ENCODE measurements at places on chromosomes 6 and 20. TPM values are rescaled to one million over a fixed set of nuclear protein-coding genes. Genes with fewer than 3 reads are reported as not detected.

DNA sequence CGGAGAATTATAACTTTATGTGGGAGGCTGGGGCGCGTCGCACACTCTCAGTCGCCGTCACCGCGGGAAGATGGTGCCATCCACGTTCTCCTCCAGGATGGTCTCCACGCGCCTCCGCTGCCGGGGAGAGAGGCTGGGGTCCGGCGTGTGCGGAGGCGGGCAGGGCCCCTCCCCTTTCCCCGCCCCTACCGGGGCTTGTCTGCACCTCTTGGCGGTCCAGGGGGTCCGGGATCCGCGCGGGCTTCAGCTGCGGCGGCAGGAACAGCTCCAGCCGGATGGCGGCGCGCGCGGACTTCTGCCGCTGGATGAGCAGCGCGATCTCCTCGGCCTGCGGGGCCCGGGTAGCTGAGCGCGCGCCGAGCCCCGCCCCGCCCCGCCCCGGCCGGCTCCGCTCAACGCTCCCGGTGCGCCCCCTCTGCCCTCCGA lies 807 bp downstream of the LKAAEAR1 start:
- no peak overlapping the region for H3K27ac ChIP-seq
- H3K36me3 ChIP-seq, result no peaks in the 10 kb centered on the region
- peaks cover 3% of the 10 kb centered on the region for H3K4me1 ChIP-seq
- peak; percentile 60 for DNase-seq
- peaks cover 19% of the 10 kb centered on the region for H3K27me3 ChIP-seq

GRCh38 chr6:149357726-149358538 lies 40.4 kb downstream of the TAB2 start:
- H3K4me1 ChIP-seq, result no peaks in the 10 kb centered on the region
- no peak overlapping the region for H3K4me3 ChIP-seq
- H3K27me3 ChIP-seq, result no peaks in the 10 kb centered on the region
- H3K27ac ChIP-seq, result no peak overlapping the region
- DNase-seq, result no peak

- no peak overlapping the region for H3K4me3 ChIP-seq
- H3K4me1 ChIP-seq, result no peaks in the 10 kb centered on the region
- DNase-seq, result no peak
- no peaks in the 10 kb centered on the region for H3K27me3 ChIP-seq
Measured at GRCh38 chr6:5682530-5682929, 324.2 kb downstream of the NRN1 start.

DNA sequence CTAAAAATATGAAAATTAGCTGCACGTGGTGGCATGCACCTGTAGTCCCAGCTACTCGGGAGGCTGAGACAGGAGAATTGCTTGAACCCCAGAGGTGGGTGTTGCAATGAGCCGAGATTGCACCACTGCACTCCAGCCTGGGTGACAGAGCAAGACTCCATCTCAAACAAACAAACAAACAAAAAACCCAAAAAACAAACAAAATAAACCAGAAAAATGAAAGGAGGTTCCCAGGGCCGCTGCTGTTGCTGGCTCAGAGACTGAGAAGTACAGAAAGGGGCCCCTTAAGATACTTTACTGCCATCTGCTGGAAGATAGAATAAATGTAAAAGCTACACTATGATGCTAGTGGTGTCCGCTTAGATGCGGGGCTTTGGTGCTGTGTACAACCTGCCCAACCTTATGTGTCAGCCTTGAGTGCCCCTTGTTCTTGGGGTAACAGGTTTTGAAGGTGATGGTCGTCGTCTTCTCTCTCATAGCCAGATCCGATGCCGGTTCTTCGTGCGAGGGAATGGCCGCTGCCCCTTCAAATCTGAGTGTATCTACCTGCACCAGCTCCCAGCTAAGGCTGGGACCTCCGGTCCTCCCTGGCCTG lies 2.8 kb upstream of the FANCE start:
- no peaks in the 10 kb centered on the region for H3K36me3 ChIP-seq
- peaks cover 6% of the 10 kb centered on the region for H3K4me1 ChIP-seq
- no peak overlapping the region for H3K27ac ChIP-seq

- H3K27me3 ChIP-seq, result no peaks in the 10 kb centered on the region
- H3K4me3 ChIP-seq, result no peak overlapping the region
- H3K4me1 ChIP-seq, result no peaks in the 10 kb centered on the region
- DNase-seq, result no peak
- H3K27ac ChIP-seq, result no peak overlapping the region
Measured at GRCh38 chr20:56437196-56437960, 25.3 kb downstream of the CASS4 start.

The MYBL2 gene
- total RNA-seq, result 15.1 TPM

The SUMO4 gene
- total RNA-seq, result 1.4 TPM

DNA sequence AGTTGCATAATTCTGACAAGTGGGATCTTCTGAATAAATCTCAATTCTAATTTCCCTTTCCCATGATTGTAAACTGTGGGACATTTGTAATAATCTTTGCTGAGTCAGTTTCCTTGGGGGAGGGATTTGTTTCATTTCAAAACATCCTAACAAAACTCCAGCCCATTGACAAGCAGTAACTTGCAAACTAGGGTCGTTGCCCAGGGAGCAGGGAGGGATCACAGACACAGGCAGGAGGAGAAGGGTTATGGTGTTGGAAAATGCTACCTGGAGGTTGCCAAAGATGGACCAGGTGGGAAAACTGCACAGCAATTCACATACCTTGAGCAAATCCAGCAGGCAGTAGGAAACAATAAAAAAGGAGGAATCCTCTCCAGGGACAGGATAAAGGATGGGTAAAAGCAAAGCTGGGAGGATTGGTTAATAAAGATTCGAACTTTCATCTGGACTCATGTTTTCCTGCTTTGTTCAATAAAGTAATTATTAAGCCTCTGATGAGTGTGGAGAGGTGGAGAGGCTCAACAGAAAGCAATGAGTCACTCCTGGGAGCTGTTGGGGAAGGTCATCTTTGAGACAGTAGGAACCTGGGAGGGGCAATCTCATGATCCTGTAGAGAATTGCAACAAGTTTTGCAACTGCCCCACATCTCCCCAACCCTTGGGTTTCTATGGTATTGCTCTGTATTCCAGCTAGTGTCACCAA lies 87.3 kb upstream of the AKIRIN2 start:
- H3K36me3 ChIP-seq, result no peaks in the 10 kb centered on the region
- no peaks in the 10 kb centered on the region for H3K4me1 ChIP-seq
- no peak overlapping the region for H3K4me3 ChIP-seq
- H3K27ac ChIP-seq, result no peak overlapping the region

DNA sequence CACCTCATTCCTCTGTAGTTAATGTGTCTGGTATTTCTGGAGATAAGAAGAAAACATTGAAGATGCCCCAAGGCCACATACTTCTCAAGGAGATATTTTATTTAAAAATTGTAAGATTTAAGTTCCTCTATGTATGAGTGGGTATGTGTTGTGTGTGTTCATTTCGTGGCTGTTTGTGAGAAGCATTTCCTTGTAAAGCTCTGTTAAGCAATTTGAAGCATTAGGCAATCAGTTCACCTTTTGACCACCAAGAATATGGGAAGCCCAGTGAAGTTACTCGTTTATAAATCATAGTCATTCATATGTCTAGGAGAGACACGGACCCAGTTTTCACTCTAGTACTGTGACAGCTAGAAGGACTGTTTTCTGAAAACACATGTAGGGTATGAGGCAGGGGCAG lies 717.6 kb upstream of the MAP3K7 start:
- H3K4me3 ChIP-seq, result no peak overlapping the region
- no peaks in the 10 kb centered on the region for H3K4me1 ChIP-seq
- no peaks in the 10 kb centered on the region for H3K36me3 ChIP-seq
- DNase-seq, result no peak
- H3K27me3 ChIP-seq, result no peaks in the 10 kb centered on the region

The UCKL1 gene
- total RNA-seq, result 49.5 TPM

DNA sequence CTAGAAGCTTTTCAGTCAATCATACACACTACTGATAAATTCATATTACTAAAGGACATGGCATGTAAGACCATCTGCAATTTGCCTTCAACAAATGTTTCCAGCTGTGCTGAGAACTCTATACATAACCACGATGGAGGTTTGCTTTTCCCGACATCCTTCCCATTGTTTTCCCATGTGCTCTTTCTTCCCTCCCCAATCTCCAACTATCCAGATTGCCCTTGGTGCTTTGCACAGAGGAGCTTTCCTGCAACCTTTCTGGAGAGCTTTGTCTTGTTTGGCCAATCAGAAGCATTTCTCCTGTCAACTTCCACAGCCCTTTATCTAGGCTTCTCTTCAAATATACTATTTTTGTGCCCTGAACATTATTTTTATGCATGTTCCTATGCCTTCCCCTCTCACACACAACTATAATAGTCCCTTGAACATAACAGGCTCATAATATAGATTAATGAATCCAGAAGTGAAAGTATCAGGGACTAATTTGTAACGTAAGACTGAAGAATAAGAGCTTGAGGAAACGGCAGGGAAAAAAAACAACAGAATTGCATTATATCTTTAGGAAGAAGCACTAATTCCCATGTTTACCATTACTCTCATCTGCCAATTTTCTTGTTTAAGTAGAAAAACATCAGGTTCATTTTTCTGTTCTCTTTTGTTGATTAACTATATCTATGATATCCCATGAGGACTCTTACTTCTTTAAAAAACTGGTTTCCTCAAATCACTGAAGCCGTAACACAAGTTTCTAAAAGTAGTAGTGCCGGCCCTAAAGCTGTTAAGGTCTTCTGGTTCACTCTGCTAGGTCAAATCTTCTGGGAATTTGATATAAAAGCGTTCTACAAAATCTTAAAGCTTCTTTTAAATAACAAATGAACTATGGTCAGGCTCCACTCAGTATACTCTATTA lies 20.1 kb downstream of the SMLR1 start:
- H3K27me3 ChIP-seq, result no peaks in the 10 kb centered on the region
- H3K36me3 ChIP-seq, result no peaks in the 10 kb centered on the region
- H3K4me3 ChIP-seq, result no peak overlapping the region

GRCh38 chr6:20584100-20584731 lies 50.0 kb downstream of the CDKAL1 start:
- no peak for DNase-seq
- H3K36me3 ChIP-seq, result no peaks in the 10 kb centered on the region
- H3K27ac ChIP-seq, result no peak overlapping the region
- no peaks in the 10 kb centered on the region for H3K27me3 ChIP-seq

GRCh38 chr20:58645412-58645968 lies 5.6 kb upstream of the STX16 start:
- DNase-seq, result no peak
- H3K4me1 ChIP-seq, result no peaks in the 10 kb centered on the region
- no peak overlapping the region for H3K4me3 ChIP-seq
- H3K27ac ChIP-seq, result no peak overlapping the region

DNA sequence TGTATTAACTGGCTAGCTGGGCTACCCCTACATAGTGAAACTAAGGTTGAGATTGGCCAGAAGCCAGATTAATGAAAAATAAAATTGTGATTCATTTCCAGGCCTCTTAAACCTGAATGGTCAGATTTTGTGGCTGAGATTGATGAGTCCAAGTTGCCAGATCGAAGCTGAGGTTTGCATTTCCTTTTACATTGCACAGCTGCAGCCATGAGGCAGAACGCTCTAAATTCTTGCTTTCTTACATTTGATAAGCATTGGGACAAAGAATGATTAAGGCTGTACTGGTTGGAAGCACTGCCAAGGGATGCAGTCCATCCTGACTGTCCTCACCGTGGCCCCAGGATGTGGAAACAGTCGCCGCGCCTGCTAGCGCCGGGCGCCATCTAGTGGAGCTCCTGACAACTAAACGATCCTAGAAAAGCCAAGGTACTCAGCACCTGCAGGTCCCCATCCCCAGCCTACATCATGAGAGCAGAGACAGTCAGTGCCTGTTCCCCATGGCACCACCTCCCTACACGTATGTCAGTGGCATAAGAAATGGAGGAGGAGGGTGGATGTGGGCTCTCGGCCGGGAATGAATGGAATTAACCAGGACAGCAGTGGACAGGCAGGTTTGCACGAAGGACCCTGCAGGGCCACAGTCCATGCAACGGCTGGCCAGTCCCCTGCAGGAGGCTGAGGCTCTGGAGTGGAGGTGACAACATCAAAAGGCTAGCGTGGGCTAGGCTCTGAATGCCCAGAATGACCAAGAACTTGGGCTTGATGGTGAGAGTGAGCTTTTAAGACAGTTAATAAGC lies 19.0 kb downstream of the PXDC1 start:
- H3K4me1 ChIP-seq, result no peaks in the 10 kb centered on the region
- DNase-seq, result peak; percentile 78
- no peak overlapping the region for H3K27ac ChIP-seq
- no peak overlapping the region for H3K4me3 ChIP-seq
- no peaks in the 10 kb centered on the region for H3K27me3 ChIP-seq

The RHAG gene
- 0.54 TPM for total RNA-seq

- no peaks in the 10 kb centered on the region for H3K27me3 ChIP-seq
- no peak overlapping the region for H3K4me3 ChIP-seq
- H3K36me3 ChIP-seq, result no peaks in the 10 kb centered on the region
- no peak for DNase-seq
- no peak overlapping the region for H3K27ac ChIP-seq
Measured at GRCh38 chr6:42010909-42011308, 39.4 kb upstream of the TAF8 start.

The CDC25B gene
- total RNA-seq, result 41.9 TPM

The RFX6 gene
- 0.59 TPM for total RNA-seq

DNA sequence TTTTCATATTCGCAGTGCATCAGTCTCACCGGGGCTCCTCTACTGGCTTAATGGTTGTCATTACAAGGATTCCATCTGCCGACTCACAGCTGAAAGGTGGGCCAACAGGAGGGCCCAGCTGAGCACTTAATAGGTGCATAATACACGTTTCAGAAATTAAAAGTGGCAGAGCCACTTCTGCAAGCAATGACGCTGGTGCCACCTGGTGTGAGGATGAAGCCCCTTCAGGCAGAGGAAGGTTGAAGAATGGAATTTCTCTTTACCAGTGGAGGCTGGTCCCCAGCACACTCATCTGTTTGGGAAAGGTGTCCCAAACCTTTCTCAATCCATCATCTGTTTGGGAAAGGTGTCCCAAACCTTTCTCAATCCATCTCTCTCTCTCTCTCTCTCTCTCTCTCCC lies 8.2 kb upstream of the STMND1 start:
- H3K4me1 ChIP-seq, result no peaks in the 10 kb centered on the region
- no peaks in the 10 kb centered on the region for H3K27me3 ChIP-seq
- no peak for DNase-seq

The SGK2 gene
- total RNA-seq, result 82.3 TPM

DNA sequence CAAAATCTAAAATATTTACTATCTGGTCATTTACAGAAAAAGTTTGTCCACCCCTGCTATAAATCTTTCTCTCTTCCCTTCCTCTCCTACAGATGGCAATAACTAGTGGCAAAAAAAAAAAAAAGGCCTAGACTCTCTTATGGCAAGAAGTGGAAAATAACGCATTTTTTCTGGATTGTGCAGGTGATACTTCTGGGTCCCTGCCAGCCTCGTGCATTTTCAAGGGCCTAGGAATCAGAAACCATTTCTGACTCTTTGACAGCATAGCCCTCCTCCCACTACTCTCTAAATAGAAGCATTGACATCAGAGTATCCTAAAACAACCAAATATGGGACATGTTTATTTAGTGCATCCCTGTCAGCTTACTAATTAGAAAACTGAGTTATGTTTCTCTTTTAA lies 251.0 kb downstream of the KHDC1L start:
- H3K4me1 ChIP-seq, result no peaks in the 10 kb centered on the region
- no peak overlapping the region for H3K27ac ChIP-seq
- DNase-seq, result no peak
- no peaks in the 10 kb centered on the region for H3K36me3 ChIP-seq
- H3K4me3 ChIP-seq, result no peak overlapping the region
